ENCODE measurements at places on chromosomes 11 and 22. TPM values are rescaled to one million over a fixed set of nuclear protein-coding genes. Genes with fewer than 3 reads are reported as not detected.

Gene APOL4
- not detected for total RNA-seq

Gene RIC3
- total RNA-seq = not detected

Gene CD248
- total RNA-seq = not detected

Gene CRYBA4
- not detected for total RNA-seq

Gene CARD18
- not detected for total RNA-seq

Gene BATF2
- total RNA-seq = 3.1 TPM

Gene IL17REL
- total RNA-seq = not detected

Gene DDI1
- total RNA-seq = not detected

Gene SCARF2
- 46.0 TPM for total RNA-seq

DNA sequence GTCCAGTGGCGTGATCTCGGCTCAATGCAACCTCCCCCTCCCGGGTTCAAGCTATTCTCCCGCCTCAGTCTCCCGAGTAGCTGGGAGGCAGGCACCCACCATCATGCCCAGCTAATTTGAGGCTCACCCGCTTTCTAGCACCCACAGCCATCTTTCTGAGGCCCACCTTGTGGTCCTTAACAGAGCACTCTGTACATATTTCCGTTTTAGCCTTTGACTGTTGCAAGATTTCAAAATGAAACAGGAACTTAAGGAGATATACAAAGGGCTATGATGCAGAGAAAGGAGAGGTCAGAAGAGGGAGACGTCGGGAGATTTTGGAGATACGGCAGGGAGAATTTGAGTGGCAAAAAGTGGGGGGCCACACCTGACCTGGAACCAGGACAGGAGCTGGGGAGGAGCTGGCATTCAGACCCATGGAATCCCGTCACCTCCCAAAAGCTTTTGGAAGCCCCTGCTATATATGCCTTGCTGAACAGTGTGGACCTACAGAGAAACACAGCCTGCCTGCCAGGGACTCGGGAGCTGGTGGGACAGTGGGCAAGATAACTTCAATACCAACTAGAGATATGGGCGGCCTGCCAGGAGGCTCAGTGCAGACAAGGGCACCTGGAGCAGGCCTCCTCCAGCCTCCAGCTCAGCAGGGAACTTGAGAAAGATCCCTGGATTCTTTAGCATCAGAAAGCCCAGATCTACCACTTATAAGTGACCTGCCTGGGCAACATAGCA, 8.0 kb upstream of the CLCF1 start:
- no peak for DNase-seq

GRCh38 chr11:47726118-47726442, 10.9 kb upstream of the AGBL2 start:
- no peak for DNase-seq

DNA sequence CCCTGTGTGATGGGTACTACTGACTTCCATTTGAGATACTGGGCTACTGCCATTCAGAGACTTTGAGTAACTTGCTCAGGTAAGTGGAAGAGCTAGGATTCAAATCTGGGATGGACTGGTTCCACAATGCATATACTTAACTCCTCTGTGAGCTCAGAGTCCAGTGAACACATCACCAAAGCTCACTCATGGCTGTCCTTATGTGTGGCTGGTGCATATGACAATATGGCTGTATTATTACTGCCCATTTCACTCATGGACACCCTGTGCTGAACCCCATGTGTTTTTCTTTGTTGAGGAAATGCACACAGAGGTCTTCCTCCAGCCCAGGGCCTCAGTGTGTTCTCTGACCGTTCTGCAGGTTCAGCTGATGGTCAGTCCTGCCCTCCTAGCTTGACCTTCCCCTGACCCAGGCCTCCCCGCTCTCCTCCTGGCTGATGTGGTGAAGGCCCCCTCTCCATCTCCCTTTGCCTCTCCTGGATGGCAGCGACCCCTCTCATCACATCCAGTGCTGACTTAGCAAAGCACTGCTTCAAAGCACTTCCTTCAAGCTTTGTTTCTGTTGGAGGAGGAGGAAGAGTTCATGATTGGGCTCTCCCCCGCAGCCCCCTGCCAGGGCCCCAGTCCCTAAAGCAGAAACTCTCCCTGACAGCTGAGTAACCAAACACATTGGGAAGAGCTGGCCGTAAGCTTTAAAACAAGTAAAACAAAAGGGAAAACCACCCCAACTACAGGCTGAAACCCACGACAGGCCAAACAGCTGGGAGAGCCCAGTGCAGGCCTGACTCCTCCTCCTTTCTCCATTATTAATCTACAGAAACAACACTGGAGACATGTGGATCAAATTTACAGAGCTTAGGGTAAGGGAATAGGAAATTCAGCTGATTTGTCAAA, 101.2 kb downstream of the NAT10 start:
- DNase-seq = no peak

DNA sequence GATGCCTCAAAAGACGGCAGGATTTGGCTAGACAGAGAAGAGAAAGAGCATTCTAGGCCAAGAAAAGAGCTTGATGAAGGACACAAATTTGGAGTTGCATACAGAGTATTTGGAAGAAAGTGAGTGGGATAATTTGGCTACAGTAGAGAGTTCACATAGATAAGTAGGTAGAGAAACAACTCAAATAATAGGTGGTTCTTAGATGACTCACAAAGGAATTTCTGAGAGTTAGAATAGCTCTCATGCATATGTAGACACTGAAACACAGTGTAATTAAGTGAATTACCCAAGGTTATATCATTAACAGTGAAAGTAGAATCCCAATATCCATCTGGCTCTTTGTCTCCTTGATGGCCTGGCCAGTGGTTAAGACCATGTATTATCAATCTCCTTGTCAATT, 228.6 kb upstream of the DDI1 start:
- DNase-seq = no peak

- DNase-seq = no peak
These were observed 927 bp downstream of the PRCP start for GRCh38 chr11:82899186-82899820.

GRCh38 chr22:39733191-39733590, 160.4 kb downstream of the ENTHD1 start:
- no peak for DNase-seq

GRCh38 chr22:26921726-26922125, 264.3 kb downstream of the MIAT start:
- DNase-seq = no peak

GRCh38 chr11:47003180-47003877, 66.8 kb downstream of the CSTPP1 start:
- no peak for DNase-seq

DNA sequence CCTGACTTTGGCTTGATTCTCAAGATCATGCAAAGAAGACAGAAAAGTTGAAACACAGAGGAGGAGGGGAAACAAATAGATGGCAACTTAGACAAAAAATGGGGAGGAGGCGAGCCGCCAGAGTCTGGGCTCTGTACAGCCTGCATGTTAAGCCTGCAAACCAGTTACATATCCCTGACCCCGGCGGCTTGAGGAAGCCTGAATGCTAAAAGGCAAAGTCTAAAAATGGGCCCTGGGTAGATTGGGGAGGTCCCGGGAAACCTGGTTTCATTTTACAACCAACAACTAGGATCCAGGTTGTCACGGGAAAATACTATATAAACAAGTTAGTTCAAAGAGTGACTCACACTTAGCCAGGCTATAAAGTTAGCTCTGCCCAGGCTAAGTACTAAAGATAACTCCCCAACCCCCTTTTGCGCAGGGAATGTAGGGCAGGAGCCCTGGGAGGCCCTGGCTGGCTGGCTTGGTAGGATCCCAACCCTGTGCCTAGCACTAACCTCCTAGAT, 18.8 kb upstream of the ZBTB16 start:
- peak; percentile 49 for DNase-seq

DNA sequence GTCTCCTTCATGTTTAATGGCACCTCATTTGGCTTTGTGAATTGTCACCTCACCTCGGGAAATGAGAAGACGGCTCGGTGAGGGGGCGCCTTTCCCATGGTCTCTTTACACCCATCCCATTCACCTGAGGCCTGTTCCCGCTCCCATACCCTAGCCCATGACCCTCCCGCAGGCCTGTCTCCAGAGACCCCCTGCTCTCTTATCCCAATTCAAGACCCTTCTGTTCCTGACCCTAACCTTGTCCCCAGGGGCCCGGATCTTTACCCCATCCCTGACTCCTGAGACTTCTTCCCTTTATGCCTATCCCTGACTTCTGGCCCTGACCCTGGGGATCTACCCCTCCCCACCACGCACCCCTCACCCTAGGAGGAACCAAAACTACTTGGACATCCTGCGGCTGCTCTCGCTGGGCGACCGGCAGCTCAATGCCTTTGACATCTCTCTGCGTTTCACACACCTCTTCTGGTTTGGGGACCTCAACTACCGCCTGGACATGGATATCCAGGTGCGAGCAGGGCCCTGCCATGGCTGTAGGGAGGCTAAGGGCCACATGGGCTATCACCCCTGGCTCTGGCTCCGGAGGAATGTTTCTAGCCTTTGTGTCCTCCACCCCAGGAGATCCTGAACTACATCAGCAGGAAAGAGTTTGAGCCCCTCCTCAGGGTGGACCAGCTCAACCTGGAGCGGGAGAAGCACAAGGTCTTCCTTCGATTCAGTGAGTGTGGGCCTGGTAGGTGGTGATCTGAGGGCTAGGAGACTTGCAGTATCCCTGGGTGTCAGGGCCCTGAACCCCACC, 7.9 kb downstream of the INPPL1 start:
- no peak for DNase-seq

- peak; percentile 8 for DNase-seq
These were observed 338.1 kb upstream of the KIRREL3 start for GRCh38 chr11:127338380-127339259.

DNA sequence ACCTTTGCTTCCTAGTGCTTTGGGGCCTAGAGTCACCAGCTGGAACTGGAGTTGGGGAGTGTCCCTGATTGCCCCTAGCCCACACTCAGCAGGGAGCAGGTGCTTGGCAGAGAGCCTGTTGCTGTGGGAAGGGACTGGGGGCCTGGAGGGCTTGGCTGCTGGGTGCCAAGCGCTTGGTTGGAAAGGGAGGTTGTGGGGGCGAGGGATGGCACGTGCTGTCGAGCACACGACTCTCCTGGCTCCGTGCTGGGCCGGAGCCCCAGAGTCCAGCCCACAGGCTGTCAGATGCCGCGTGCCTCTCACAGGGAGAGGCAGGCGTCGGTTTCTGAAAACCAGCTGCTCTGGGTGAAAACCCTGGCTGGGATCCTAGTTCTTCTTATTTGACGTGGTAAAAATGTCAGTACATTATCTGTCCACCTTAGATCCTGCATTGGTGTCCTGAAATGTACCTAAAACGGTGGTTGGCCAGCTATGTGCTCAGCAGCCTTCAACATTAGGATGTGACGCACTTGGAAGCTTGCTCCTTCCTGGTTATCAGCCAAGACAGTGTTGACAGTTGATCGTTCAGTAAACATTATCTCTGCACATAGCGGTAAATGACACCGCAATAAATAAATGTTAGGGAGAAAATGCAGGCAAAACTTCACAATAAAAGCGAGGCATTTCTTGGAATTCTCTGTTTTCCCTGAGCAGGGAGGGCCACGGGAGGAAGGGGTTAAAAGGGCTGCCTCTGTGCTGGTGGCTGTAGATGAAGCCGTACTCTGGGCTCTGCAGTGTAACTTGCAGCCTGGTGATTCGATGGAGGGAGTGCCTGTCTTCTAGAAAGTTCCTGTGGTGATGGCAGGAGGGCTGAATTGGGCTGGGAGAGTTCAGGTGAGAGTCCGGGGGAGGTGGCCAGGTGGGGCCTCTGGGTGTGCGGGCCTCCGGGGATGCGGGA, 29.2 kb downstream of the GRAMD4 start:
- no peak for DNase-seq
